ENCODE measurements at places on chromosomes 2 and 18.

DNA sequence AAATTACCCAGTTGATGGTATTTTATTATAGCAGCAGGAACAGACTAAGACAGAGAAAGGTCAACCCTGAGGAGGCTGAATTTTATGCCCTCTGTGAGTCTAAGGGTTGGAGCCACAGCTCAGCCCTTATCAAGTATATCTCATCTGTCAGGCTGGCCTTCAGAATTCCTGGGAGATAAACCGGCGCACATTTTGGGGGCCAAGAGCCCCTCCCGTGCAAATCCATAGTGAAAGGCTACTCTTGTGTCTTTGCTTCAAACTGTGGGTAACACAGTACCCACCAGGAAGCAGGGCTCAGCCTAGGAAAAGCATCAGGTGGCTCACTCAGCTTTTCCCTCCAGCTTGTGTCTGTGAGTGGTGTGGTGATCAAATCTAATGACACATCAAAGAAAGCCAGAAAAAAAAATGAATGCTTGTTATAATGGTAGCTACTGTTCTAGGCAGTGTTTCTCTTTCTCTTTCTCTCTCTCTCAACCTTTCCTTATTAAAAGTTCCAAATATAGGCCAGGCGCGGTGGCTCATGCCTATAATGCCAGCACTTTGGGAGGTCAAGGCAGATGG, 25.0 kb upstream of the ASXL2 start:
- DNase-seq: no peak

- DNase-seq: no peak
Measured at GRCh38 chr18:12819322-12819721, 64.7 kb downstream of the PTPN2 start.

GRCh38 chr2:38076152-38076709, 280 bp upstream of the CYP1B1 start:
- peak; percentile 88 for DNase-seq

DNA sequence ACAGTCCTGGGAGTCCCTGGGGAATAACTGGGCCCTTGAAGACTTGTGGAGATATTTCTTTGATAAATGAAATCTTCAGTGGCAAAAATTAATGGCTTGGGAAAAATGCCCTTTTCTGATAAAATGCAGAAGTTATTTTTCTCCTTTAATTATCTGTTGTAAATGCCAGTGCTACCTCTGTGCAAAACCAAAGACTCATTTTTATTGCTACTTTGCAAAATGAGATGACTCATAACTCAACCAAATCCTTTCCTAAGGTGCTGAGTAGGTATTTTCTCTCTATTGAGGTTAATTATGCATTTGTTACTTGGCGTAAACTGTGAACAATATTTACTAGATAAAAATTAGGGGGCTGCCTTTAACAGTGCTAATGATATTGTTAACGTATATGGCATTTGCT, 163.9 kb downstream of the DOK6 start:
- DNase-seq: no peak

DNA sequence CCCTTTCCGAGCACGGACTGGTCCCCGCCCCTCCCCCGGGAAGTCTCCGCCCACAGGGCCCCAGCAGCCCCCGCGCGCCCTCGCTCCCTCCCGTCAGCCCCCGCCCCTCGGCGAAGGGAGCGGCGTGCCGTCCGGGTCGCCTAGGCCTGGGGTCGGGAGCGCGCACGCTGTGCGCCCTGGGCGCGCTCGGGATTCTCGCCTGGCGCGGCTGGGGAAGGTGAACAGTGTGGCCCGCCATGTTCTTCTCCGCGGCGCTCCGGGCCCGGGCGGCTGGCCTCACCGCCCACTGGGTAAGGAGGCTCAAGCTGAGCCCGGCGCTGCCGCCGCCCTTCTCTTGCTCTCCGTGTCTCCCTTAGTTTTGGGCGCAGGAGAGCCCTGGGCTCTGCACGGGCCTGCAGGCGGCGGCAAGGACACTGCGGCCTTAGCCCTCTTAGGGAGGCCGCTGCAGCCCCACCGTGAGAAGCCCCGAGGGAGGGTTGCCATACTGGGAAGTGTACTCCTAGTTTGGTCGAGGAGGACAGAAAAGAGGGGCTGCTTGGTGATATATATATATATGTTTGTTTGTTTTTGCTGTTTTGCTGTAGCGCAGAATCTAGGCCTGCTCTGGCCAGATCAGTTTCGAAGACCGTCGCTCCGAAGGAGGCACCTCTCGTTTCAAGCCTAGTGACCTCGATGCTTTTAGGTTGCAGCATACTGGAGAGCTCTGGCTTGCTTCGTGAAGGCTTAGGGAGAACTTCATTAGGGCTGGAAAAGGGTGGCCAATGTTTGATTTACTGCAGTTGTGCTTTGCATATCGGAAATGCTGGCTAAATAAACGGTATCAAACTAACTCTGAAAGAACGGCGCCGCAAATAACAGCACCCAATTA, at the start of gene NDUFV2:
Gene NDUFV2 (plus strand): TSS at position 192 of the 868 bp plus-strand sequence. CDS start 45 bp downstream, at position 237.
- peak; percentile 94 for DNase-seq

DNA sequence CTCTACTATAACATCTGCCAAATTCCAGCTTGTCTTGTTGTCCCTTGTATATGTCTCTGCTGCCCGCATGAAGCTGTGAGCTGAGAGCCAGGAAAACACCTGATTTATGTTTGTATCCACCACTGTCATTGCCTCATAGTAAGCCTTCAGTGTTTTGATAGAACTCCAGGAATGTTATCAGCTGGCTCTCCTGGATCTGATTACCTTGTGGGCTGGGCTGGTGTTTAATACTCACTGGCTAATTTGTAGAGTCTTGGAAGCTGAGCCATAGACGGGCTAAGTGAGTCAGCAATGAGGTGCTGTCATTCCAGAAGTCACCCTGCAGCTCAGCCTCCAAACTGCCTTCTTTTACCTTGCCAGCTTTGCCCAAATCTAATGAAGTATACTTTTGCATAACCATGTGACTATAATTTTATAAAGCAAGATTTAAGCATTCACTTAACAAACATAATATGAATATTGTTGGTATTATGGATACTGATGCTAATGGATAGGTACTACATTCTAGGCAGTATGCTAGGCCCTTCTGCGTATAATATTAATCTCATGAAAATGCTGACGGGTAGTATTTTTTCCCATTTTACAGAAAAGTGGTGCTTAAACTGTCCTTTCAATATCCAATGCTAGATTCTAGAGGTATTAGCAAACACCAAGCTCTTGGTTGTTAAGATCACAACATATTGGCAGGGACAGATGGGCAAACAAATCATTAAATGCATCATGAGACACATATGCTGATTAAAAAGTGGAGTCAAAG, 62.7 kb upstream of the GATA6 start:
- no peak for DNase-seq

GRCh38 chr2:36367895-36368353, 12.3 kb downstream of the CRIM1 start:
- DNase-seq: peak; percentile 52
